ENCODE measurements at places on chromosomes 11 and 22. TPM values are rescaled to one million over a fixed set of nuclear protein-coding genes. Genes with fewer than 3 reads are reported as not detected.

- DNase-seq = no peak
These were observed 627 bp downstream of the RNF215 start for GRCh38 chr22:30386608-30386959.

DNA sequence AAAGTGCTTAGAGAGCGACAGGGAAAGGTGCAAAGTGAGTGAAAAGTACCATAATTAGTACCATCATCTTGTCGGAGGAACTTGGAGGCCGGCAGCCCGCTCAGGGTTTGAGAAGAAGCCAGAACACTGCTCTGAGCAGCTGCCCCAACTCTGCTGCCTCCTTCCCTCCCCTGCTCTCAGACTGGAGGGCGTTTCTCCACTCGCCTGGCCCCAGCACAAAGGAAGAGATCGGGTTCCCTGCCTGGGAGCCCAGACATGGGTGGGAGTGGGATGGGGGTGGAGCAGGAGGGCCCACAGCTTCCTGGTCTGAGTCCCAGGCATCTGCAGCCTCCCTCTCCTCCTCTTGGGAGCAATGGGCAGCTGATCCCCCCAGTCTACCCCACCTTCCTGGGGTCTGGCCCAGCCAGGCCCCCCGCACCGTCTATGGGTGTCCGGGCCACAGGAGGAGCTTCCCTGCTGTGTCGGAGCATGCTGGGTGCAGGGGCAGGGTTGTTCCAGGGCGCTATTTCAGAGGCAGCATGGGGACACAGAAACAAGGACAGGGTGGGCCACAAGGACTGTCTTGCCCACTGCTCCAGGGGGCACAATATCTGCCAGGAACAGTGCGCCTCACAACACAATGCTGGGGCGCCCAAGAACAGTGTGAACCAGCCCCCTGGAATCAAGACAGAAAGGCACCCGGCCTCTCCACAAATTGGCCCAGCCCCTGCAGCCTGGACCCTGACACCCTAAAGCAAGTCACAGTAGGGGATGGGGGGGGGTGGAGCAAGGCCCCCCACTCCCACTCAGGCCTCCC, 4.8 kb downstream of the LIF start:
- no peak for DNase-seq

- DNase-seq = no peak
These were observed 19.7 kb downstream of the MYO7A start for GRCh38 chr11:77147668-77148321.

The CST6 gene
- 0.22 TPM for total RNA-seq

GRCh38 chr22:16800358-16800757, 24.9 kb downstream of the XKR3 start:
- DNase-seq = no peak

DNA sequence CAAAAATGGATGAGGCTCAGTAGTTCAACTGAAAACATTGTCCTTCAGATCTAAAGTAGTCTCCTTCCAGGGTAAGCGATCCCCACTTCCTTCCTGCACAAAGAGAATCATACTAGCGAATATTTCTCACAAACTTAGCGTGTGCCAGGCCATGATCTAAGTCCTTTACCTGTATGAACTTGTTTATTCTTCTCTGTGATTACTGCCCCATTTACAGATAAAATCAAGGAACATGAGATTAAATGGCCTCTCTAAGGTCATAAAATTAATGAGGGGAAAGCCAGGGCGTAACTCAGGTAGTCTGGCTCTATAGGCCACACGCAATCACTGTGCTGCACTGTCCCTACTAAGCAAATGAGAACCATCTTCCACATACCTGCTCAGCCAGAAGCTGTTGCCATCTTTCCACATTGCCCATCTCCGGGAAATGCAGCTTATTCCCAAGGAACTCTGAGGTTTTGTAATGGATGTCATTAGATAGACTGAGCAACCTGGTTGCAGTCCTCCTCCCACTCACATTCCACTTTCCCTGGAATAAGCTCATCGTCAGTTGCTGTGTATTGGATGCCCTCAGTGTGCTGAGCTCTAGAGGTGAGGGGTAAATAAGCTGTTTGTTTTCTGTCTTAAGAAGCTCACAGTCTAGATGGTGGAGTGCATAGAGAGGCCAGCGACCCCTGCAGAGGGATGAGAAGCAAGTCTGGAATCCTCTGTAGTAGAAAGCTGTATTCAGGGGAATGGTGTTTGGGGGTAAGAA, 146.3 kb downstream of the SNX19 start:
- DNase-seq = no peak

- DNase-seq = no peak
These were observed 171.2 kb downstream of the CASP12 start for GRCh38 chr11:104727095-104727494.

GRCh38 chr11:97641988-97642387, 1252.2 kb downstream of the JRKL start:
- DNase-seq = no peak

DNA sequence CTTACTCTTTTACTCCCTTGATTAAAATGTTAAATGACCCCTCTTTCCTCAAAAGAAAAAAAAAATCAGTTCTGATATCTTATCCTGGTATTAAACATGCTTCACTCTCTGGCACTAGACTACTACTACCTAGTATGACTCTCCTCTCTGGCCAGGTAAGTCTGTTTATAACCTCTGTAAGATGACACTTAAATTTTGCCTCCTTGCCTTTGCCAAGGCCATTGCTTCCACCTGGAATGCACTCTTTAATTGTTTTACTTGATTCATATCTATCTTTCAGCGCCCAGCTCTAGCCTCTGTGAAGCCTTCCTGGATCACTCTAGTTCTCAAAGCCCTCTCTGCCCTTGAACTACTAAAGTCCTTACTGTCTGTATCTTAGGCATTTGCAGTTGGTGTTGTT, 170.4 kb downstream of the ETS1 start:
- no peak for DNase-seq

The OR6A2 gene
- total RNA-seq = under 0.01 TPM

DNA sequence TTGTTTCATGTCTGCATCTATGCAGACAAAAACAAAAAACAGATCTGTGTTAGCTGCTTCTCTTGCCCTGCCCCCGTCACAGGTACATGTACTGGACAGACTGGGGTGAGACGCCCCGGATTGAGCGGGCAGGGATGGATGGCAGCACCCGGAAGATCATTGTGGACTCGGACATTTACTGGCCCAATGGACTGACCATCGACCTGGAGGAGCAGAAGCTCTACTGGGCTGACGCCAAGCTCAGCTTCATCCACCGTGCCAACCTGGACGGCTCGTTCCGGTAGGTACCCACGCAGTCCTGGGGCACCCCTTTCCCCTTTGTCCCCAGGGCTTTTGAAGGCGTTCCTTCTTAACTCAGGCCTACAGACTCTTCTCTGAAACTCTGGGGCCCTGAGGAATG, 45.2 kb downstream of the LRP5 start:
- no peak for DNase-seq

The MAPK1 gene
- total RNA-seq = 44.4 TPM

The OR4C12 gene
- total RNA-seq = not detected

The NPTXR gene
- under 0.01 TPM for total RNA-seq

- no peak for DNase-seq
These were observed 25.5 kb downstream of the OR10A6 start for GRCh38 chr11:7905549-7905948.

The OR51A2 gene
- total RNA-seq = not detected

DNA sequence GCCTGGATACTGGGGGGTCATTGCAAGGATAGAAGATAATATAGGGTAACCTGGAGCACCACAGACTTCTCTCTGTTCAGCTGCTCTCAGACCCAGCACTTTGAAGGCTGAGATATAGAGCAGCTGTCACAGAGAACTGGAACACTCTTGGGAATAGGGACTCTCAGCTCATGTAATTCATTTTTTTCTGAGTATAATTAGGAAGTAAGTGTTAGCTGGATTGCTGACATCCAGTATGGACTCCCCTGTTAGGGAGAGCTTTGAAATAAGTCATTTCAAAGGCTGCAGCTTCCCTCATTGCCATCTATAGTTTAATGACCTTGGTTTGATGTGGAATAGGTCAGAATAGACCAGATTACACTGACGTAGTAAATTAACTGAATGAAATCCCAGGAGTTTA, 120.8 kb upstream of the POU2AF2 start:
- DNase-seq = no peak

The NAV2 gene
- total RNA-seq = 1.8 TPM

The BLID gene
- 0.22 TPM for total RNA-seq

- DNase-seq = peak; percentile 80
These were observed 13.9 kb upstream of the TXNRD2 start for GRCh38 chr22:19955241-19956128.

GRCh38 chr11:133619973-133620372, 87.7 kb upstream of the OPCML start:
- no peak for DNase-seq

The OR52H1 gene
- not detected for total RNA-seq

- peak; percentile 58 for DNase-seq
These were observed 112.4 kb downstream of the LDLRAD3 start for GRCh38 chr11:36056160-36056751.

The FOLR1 gene
- not detected for total RNA-seq

GRCh38 chr11:124736736-124737135, 3.0 kb upstream of the NRGN start:
- no peak for DNase-seq

DNA sequence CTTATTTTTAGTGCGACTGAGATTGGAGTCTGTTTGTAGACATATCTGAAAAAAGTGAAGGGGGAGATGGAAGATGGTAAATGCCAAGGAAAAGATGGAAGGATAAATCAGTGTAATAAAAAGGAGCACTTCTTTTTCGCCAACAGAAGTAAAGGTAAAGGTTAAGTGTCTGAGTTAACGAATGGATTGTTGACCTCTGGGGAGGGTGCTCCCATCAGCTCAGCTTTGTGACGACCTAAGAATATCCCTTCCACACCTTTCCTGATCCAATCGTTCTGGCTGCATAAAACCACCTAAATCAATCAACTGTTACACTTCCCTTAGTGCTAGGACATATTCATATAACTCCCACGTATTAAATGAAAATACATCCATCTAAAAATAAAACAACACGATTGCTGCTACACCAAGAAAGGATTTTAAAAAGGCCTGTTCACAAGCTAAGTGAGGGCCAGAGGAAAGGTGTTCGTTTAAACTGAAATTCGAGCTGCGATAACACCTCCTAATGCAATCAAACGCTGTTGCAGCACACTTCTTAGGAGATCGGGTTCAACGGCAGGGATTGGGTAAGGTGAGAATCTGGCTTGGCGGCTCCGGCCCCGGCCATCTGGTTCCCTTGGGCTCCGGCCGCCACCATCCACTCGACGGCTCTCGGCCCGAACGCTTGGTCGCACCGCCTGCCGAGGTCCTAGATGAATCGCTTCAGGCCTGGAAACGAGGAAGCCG, 658 bp downstream of the C11orf71 start:
- peak; percentile 25 for DNase-seq

GRCh38 chr22:27825174-27825573, 23.6 kb upstream of the MN1 start:
- DNase-seq = no peak

- DNase-seq = peak; percentile 8
These were observed 14.5 kb downstream of the EMSY start for GRCh38 chr11:76459299-76459698.

DNA sequence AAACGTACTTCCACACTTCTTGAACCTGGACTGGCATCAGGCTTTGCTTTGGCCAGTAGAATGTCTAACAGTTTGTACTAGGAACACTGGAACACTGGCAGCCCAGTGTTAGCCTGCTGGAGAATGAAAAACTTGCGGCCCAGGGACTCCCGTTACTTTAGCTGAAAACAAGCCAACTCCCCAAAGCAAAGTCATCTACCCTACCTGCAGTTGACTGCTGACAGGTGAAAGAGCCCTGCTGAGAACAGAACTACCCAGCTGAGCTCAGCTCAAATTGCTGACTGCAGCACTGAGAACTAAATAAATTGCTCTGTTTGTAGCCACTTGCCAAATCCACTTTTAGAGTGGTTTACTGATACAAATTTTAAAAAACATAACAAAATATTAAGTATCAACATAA, 342.5 kb downstream of the LRRC4C start:
- DNase-seq = no peak

All from lung microvascular endothelial cell (primary cell).